ENCODE measurements at places on chromosomes 6 and 20.

DNA sequence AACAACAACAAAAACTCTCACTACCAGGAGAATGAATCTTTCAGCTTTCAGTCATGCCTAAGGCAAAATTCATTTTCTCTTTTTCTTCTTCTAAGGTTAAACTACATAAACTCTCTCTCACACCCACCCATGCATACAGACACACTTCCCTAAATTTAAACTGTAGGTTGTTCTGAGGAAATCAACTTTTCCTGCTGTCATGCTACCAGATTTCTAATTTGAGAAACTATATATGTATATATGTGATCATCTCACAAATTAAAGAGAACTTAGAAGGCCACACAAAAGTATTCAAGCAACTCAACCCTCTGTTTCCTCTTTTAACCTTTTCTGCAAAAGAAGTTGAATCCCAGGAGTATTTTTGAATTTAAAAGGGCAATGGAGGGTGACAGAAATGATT lies 532.5 kb downstream of the KIF16B start:
- DNase-seq = no peak

GRCh38 chr6:138977646-138978167 lies 10.3 kb downstream of the REPS1 start:
- DNase-seq = no peak

GRCh38 chr20:36957875-36958667 lies 6.6 kb upstream of the SAMHD1 start:
- DNase-seq = no peak

DNA sequence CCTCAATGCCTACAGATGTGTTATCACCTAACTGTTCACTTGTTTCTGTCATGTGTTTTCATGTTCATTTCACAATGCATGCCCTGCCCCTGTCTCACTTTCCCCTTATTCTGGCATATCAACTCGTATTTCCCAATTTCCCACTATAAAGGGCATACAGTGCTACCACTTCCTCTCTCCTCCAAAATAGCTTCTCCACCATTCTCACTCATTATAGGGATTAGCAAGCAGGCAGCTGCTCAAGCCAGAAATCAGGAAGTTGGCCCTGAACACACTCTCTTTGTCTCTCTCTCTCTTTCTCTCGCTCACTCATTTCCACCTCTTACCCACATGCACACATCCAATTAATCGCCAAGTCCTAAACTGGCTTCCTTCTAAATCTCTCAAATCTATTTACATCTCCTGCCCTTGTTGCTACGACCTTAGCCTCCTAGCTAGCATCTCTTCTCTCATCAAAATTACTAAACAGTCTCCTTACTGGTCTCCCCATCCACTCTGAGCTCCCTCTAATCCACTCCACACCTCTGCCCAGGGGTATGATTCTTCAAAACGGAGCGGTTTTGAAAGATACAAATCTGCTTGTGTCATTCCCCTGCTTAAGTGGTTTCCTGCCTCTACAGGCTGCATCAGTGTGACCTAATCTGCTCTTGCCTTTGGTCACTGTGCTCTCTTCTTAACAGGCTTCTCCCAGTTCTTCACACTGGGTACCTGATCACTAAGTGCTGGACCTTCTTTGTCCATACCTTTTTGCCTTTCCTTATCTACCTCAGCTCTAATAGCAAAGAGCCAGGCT lies 196.2 kb downstream of the BTBD9 start:
- peak; percentile 34 for DNase-seq

GRCh38 chr6:31614684-31615578 lies at the start of gene AIF1:
TSS of gene AIF1 (plus strand) at chr6:31615234. CDS start at chr6:31615330, 96 bp downstream.
- no peak for DNase-seq

GRCh38 chr6:137970368-137970767 lies 103.3 kb downstream of the TNFAIP3 start:
- DNase-seq = no peak

- DNase-seq = no peak
These were observed 88.9 kb downstream of the ARMC2 start for GRCh38 chr6:108937170-108937569.

- no peak for DNase-seq
These were observed 259.1 kb downstream of the HACE1 start for GRCh38 chr6:104600639-104600931.

DNA sequence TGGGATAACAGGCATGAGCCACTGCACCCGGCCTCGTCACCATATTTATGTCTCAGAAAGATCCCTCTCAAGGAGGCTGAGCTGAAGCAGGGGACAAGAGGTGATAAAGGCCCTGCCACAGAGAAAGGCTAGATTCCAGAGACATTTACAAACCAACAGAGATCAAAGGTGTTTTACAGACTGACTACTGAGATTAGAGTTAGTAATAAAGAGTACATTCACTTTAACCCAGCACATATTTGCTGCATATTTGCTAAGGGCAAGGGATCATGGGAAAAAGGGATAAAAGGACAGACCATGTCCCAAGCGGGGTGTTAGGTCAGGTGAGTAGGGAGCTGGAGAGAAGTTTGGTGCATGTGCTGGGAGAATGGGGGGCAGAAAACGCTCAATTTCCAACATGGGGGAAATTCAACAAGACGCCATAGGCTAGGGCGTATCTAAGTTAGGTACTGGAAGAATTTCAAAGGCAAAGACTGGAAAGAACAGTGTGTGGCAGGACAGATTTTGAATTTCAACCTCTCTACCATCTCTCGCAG lies 43.8 kb upstream of the SEC63 start:
- DNase-seq = no peak

DNA sequence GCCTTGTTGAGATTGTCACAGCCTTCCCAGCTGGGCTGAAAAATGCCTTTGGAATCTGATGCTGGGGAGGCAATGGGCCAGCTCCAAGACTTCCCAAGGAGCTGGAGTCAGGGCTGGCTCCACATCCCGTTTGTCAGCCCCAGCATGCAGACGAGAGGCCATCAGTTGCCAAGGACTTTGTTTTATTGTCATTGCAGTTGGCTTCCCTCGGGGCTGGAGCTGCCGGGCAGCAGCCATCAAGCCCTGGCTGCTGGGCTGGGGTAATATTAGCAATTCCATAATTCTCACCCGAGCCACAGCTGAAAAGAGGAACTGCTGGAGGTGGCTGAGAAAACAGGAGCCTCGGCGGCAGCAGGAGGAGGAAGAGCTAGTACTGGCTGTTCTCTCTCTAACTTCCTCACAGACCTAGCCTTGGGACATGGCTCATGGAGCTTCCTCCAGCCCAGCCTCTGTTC lies 182.5 kb downstream of the CDC5L start:
- no peak for DNase-seq
